Activated CD4-positive, alpha-beta memory T cell treated with anti-CD3 and anti-CD28 coated beads, Interleukin-2, amount 10 ng/mL, durations not matched to agents 7 days and 5 days (primary cell): ENCODE measurements at places on chromosomes 6 and 20.

- H3K4me3 ChIP-seq = no peak overlapping the region
- peak overlapping the region; percentile 37 for H3K27ac ChIP-seq
- no peak for DNase-seq
- H3K36me3 ChIP-seq = peaks cover 3% of the 10 kb centered on the region
- peaks cover 31% of the 10 kb centered on the region for H3K4me1 ChIP-seq
Observed at GRCh38 chr6:132725471-132725870, 11.6 kb upstream of the VNN1 start.

DNA sequence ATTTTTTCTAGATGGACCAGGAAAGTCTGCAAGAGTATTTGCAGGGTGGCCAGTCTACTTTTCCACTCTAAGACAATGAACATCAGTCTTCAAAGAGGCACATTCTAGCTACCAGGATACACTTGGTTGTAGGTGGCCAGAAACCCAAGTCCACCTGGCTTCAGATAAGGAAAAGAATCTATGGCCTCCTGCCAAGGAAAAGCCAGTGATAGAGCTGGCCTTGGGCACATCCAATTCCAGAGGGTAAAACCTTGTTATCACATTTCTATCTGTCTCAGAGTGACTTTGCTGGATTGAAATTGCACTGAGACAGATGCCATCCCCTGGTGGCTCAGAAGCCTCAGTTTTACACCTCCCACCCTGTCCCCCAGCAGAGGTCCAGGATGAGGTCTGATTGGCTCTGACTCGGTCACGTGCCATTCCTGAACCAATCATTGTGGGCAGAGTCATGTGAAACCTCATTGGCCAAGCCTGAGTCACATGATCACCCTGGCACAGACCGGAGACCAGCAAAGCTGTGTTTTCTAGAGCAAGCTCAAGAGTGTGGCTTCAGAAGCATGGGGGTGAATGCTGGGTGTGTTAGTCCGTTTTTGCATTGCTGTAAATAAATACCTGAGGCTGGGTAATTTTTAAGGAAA lies 497.4 kb upstream of the SULF2 start:
- no peak overlapping the region for H3K27ac ChIP-seq
- H3K4me3 ChIP-seq = no peak overlapping the region
- H3K4me1 ChIP-seq = no peaks in the 10 kb centered on the region
- no peaks in the 10 kb centered on the region for H3K36me3 ChIP-seq
- no peak for DNase-seq

GRCh38 chr6:126066053-126067048 lies 80.0 kb downstream of the TRMT11 start:
- H3K4me3 ChIP-seq = no peak overlapping the region
- DNase-seq = no peak
- H3K4me1 ChIP-seq = no peaks in the 10 kb centered on the region
- no peaks in the 10 kb centered on the region for H3K36me3 ChIP-seq
- no peak overlapping the region for H3K27ac ChIP-seq

DNA sequence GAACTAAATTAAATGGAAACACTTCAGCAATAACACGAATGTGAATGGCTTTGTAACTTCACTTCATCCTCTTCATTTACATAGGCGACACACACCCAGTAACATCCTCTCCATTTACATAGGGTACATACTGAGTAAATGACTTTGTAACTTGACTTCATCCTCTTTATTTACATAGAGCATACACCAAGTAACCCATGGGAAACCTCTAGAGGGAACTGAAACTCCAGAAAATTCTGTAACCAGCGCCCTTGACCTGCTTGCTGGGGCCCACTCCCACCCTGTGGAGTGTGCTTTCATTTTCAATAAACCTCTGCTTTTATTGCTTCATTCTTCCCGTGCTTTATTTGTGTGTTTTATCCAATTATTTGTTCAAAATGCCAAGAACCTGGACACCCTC lies 81.6 kb upstream of the OPRM1 start:
- no peaks in the 10 kb centered on the region for H3K4me1 ChIP-seq
- DNase-seq = no peak
- no peak overlapping the region for H3K27ac ChIP-seq
- H3K27me3 ChIP-seq = no peaks in the 10 kb centered on the region
- H3K4me3 ChIP-seq = no peak overlapping the region

- H3K36me3 ChIP-seq = no peaks in the 10 kb centered on the region
- H3K27ac ChIP-seq = no peak overlapping the region
- no peaks in the 10 kb centered on the region for H3K4me1 ChIP-seq
- DNase-seq = no peak
- no peaks in the 10 kb centered on the region for H3K27me3 ChIP-seq
Observed at GRCh38 chr6:12440981-12441380, 150.8 kb downstream of the EDN1 start.

DNA sequence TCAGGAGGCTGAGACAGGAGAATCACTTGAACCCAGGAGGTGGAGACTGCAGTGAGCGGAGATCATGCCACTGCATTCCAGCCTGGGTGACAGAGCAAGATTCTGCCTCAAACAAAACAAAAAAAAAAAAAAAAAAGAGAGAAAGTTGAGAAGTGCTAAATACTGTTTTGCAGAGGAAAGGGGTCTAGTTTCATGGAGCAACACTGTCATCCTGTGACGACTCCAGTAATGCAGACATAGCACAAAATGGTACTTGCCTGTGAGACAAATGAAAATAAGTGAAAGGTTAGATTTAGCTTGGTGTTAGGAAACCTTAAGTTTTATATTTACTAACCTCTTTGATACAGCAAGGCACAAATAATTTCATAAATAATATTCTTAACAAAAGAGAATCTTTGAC lies 29.7 kb downstream of the CEP162 start:
- H3K36me3 ChIP-seq = peaks cover 35% of the 10 kb centered on the region
- no peak overlapping the region for H3K27ac ChIP-seq
- DNase-seq = no peak

DNA sequence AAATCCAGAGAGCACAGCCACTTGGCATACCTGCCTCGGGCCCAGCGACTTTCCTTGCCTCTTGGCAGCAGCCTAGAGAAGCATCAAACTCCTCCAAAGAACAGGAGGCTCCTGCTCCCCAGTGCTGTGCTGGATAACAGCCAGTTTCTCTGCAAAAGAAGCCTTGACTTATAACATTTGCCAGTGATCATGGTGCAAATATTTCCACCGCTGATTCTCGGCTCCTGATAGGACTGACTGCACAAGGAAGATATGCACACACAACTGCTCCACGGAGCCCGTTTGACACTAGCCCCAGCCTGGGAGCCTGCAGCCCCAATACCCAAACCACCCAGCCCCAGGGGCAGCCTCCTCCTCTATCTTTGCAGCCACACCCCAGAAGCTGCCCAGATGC lies 17.5 kb downstream of the ACSS1 start:
- no peak for DNase-seq
- no peaks in the 10 kb centered on the region for H3K27me3 ChIP-seq
- no peak overlapping the region for H3K27ac ChIP-seq
- H3K36me3 ChIP-seq = peaks cover 2% of the 10 kb centered on the region
- peaks cover 52% of the 10 kb centered on the region for H3K4me1 ChIP-seq

GRCh38 chr6:29552512-29553051 lies 7.0 kb downstream of the UBD start:
- H3K36me3 ChIP-seq = no peaks in the 10 kb centered on the region
- H3K4me3 ChIP-seq = no peak overlapping the region
- peaks cover 21% of the 10 kb centered on the region for H3K4me1 ChIP-seq
- H3K27me3 ChIP-seq = peaks cover 61% of the 10 kb centered on the region
- no peak for DNase-seq

DNA sequence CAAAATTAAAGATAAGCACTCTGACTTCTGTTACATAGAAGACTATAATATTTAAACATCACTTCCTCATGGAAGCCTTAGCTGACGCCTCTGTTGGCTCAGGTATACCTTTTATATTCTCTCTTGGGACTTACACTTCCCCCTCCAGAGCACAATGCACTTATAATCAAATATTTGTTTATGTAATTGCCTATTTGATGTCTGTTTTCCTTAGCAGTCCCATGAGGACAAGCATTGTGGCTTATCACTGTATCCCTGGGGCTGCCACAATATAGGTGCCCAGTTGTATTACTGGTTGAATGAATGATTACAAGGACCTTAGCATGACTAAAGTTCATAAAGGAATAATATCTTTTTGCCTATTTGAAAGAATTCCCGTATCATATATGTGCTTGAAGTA lies 186.7 kb upstream of the VGLL2 start:
- no peaks in the 10 kb centered on the region for H3K4me1 ChIP-seq
- no peaks in the 10 kb centered on the region for H3K27me3 ChIP-seq
- H3K27ac ChIP-seq = no peak overlapping the region
- H3K4me3 ChIP-seq = no peak overlapping the region
- H3K36me3 ChIP-seq = no peaks in the 10 kb centered on the region

DNA sequence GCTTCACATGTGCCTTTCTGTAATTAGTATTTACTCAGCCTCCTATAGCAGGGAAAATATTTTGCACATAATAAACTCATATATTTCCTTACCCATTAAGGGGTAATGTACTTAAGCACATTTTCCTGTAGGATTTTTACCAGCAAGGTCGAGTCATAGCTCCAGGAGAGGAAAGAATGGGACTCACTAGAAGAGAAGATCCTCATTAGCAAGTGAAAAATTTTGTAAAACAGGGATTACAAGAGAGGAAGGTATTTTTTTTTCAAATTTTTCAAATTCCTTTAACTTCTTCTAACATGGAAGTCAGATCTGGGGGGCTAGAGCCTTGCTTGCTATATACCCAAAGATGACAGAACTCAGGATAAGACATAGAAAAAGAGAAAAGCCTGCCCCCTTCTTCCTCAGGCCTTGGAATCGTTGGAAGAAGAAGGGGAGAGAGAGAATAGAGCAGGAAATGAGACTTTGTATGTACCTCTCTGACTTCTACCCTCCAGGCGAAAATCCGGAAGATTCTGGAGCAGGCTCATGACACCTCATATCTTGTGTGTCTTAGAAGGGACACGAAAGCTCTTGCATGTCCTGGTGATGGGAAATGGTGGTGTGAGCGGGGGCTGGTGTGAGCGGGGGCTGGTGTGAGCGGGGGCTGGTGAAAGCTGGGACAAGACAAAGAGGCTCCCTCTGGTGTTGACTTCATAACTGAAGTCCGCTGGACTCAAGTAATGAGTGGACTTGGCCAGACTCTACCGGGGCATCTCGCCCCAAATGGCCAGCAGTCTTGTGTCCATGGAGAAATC lies 256.9 kb upstream of the PLCB4 start:
- no peak overlapping the region for H3K4me3 ChIP-seq
- no peak for DNase-seq
- no peaks in the 10 kb centered on the region for H3K4me1 ChIP-seq
- H3K27ac ChIP-seq = no peak overlapping the region
- H3K27me3 ChIP-seq = no peaks in the 10 kb centered on the region
- no peaks in the 10 kb centered on the region for H3K36me3 ChIP-seq

GRCh38 chr20:41655962-41656618 lies 37.9 kb upstream of the CHD6 start:
- peaks cover 4% of the 10 kb centered on the region for H3K27me3 ChIP-seq
- no peaks in the 10 kb centered on the region for H3K36me3 ChIP-seq
- H3K4me1 ChIP-seq = no peaks in the 10 kb centered on the region

GRCh38 chr20:52785679-52786078 lies 186.5 kb upstream of the TSHZ2 start:
- no peak for DNase-seq
- H3K4me1 ChIP-seq = no peaks in the 10 kb centered on the region
- no peaks in the 10 kb centered on the region for H3K27me3 ChIP-seq
- H3K27ac ChIP-seq = no peak overlapping the region
- no peak overlapping the region for H3K4me3 ChIP-seq

GRCh38 chr6:45705137-45705855 lies 310.4 kb downstream of the CLIC5 start:
- no peaks in the 10 kb centered on the region for H3K36me3 ChIP-seq
- DNase-seq = no peak
- no peak overlapping the region for H3K4me3 ChIP-seq

DNA sequence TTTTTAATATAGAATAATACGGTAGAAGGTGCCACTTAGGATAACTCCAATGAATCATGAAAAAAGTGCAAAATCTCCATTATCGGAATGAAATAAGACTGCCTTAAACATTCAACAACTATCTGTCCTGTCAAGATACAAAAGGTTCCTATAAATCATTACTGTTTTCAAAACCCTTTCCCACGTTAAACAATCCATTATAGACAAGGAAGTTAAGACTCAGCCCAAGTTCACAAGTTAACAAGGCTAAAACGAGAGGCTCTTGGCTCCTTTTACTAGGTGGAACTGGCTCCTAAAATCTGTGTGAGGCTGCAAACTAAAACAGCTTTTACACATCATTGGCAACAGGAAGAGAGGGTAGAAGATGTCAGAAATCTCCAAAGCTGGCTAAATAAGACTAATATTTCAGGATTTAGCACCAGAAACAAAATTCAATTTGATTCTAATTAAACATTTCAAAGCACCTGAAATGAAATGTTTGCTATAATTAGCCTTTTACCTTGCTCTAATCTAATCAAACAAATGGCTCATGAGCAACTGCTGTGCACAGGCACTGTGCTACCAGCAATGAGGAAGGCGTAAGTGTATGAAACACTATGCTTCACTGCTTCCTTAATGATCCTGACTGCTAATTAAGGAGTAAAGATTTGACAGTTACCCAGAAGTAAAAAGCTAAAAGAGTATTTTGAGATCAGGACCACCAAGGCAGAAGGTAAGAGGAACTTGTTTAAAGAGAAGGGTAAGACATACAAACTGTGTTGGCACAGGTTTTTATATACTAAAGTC lies 109.7 kb downstream of the DST start:
- no peaks in the 10 kb centered on the region for H3K36me3 ChIP-seq
- H3K27me3 ChIP-seq = no peaks in the 10 kb centered on the region
- no peak for DNase-seq
- no peak overlapping the region for H3K4me3 ChIP-seq
- H3K27ac ChIP-seq = no peak overlapping the region

DNA sequence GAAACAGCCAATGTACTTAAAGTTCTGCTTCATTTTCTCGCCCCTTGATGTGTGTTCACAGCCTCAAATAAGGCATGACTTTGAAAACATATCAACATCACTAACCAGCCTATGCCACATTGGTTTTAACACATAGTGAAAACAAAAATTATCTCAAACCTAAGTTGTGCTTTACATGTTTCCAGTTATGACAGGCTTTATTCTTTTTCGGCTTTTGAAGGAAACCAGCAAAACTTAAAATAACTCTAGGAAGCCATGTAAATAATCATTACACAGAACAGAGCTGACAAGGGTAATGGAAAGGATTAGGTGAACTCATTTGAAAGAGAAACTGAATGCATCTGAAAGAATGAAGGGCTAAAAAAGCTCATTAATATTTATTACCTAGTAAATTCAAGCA lies 42.1 kb downstream of the BMP5 start:
- no peak for DNase-seq
- H3K36me3 ChIP-seq = no peaks in the 10 kb centered on the region
- H3K27ac ChIP-seq = no peak overlapping the region
- no peak overlapping the region for H3K4me3 ChIP-seq
- no peaks in the 10 kb centered on the region for H3K27me3 ChIP-seq
- H3K4me1 ChIP-seq = no peaks in the 10 kb centered on the region

DNA sequence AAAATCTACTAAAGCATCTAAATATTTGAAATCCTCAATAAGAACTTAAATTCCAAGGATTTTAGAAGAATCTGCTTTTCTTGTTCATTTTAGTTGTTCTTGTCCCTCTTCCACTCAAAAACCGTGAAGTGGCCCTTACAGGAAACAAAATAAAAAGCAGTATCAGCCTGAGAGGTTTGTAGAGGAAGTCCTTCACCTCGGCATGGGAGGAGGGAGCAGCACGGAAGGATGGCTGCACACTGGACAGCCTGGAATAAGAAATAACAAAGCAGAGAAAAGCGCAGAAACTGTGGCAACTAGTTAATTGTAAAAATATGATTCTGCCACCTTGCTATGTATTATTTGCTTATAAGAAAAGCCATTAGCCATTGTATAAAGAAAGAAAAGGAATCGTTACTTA lies 46.1 kb downstream of the RALGAPA2 start:
- H3K36me3 ChIP-seq = no peaks in the 10 kb centered on the region
- peaks cover 10% of the 10 kb centered on the region for H3K4me1 ChIP-seq
- H3K27ac ChIP-seq = no peak overlapping the region
- no peak overlapping the region for H3K4me3 ChIP-seq
- H3K27me3 ChIP-seq = no peaks in the 10 kb centered on the region
- no peak for DNase-seq
